Cardiac muscle cell (in vitro differentiated cells and primary cell): ENCODE measurements at places on chromosomes 16 and 17. TPM values are rescaled to one million over a fixed set of nuclear protein-coding genes. Genes with fewer than 3 reads are reported as not detected.

- no peak overlapping the region for H3K27ac ChIP-seq
- peaks cover 71% of the 10 kb centered on the region for H3K36me3 ChIP-seq
- peaks cover 6% of the 10 kb centered on the region for H3K4me1 ChIP-seq
- no peak overlapping the region for H3K4me3 ChIP-seq
Measured at GRCh38 chr17:5413682-5414081, 5.8 kb downstream of the NUP88 start.

The VAMP2 gene
- polyA plus RNA-seq: 102 and 118 TPM in 2 replicates

The RBBP6 gene
- 82.5 and 116 TPM in 2 replicates for polyA plus RNA-seq

DNA sequence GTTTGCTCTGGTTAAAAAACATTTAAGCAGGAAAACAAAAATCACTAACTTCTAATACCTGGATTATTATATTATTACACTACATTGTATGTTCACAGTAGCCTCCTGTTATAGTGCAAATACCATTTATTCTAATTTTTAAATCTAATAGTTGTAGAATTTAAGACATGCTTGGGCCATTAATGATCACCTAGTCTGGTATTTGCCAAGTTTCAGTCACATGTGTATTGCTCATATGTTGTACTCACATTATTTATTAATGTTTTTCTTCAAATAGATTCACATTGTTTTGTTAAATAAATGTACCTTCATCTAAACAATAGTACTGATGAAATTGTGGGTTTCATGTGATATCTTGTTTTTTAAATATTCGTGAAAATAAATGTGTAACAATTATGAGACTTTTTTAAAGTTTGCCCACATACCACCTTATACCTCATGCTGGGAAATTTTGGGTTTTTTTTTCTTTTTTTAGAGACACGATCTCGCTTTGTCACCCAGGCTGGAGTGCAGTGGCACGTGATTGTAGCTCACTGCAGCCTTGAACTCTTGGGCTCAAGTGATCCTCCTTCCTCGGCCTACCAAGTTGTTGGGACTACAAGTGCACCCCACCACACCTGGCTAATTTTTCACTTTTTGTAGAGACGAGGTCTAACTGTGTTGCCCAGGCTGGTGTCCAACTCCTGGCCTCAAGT lies 5.9 kb downstream of the ZNF771 start:
- H3K4me3 ChIP-seq: no peak overlapping the region
- DNase-seq: no peak
- H3K27ac ChIP-seq: no peak overlapping the region

The TMEM220 gene
- 2.6 and 2.8 TPM in 2 replicates for polyA plus RNA-seq

The BTBD17 gene
- 0.09 and 0.62 TPM in 2 replicates for polyA plus RNA-seq

DNA sequence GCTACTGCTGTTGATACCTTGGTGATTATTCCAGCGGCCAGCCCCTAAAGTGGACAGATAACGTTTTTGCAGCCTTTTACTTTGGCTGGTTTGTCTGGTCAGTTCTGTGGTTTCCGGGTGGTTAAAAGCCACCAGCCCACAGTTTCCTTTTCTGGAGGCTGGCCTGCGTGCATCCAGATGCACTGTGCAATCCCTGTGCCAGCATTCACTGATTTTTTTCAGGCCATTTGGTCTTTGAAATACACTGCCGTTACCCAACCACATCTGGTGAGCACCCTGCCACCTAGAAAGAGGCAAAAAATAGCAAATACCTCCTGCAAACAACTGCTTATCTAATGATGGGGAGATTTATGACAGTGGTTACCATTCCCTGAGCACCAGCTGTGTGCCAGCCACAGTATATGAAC lies 797 bp downstream of the NUDT7 start:
- peak overlapping the region; percentile 83 for H3K27ac ChIP-seq
- H3K4me3 ChIP-seq: peak overlapping the region; percentile 41
- no peaks in the 10 kb centered on the region for H3K27me3 ChIP-seq
- H3K36me3 ChIP-seq: no peaks in the 10 kb centered on the region
- DNase-seq: peak; percentile 66

- H3K27me3 ChIP-seq: no peaks in the 10 kb centered on the region
- H3K4me1 ChIP-seq: no peaks in the 10 kb centered on the region
- no peak overlapping the region for H3K27ac ChIP-seq
Measured at GRCh38 chr16:66516509-66516807, 33.5 kb downstream of the TK2 start.

- no peak overlapping the region for H3K4me3 ChIP-seq
- no peaks in the 10 kb centered on the region for H3K36me3 ChIP-seq
- no peaks in the 10 kb centered on the region for H3K4me1 ChIP-seq
- no peak for DNase-seq
- no peak overlapping the region for H3K27ac ChIP-seq
- H3K27me3 ChIP-seq: no peaks in the 10 kb centered on the region
Measured at GRCh38 chr17:66143657-66144282, 48.2 kb downstream of the CEP112 start.

The BCO1 gene
- polyA plus RNA-seq: not detected in 2 replicates

- H3K36me3 ChIP-seq: no peaks in the 10 kb centered on the region
- H3K27me3 ChIP-seq: no peaks in the 10 kb centered on the region
- H3K4me1 ChIP-seq: peaks cover 13% of the 10 kb centered on the region
Measured at GRCh38 chr16:10949424-10949970, 5.1 kb downstream of the CLEC16A start.

GRCh38 chr17:35743626-35744328 lies 9.3 kb downstream of the GAS2L2 start:
- no peaks in the 10 kb centered on the region for H3K36me3 ChIP-seq
- H3K4me1 ChIP-seq: no peaks in the 10 kb centered on the region
- no peaks in the 10 kb centered on the region for H3K27me3 ChIP-seq
- no peak overlapping the region for H3K27ac ChIP-seq

DNA sequence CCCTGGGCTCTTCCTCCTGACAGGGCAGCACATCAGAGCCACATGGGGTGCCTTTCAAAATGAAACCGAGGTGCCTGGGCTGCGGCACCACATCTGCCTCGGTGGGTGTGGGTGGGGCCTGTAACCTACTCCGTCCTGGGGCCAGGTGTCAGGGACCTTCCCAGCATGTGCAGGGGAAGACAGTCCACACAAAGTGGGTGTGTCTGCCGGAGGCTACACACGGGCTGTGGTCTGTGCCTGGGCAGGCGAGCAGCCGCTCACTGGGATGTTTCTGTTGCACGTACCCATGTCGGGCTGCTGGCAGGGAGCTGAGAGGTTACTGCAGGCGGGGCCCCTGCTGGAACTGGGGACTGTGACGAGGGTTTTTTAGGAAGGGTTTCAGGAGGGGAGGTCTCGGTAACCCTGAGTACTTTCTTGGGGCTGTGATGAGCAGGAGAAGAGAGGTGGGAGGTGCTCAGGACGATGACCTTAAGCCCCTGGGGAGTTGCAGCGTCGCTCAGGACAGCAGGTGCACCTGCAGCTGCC lies 351.2 kb downstream of the SEC14L1 start:
- no peak overlapping the region for H3K4me3 ChIP-seq
- DNase-seq: no peak
- H3K27me3 ChIP-seq: no peaks in the 10 kb centered on the region
- peaks cover 6% of the 10 kb centered on the region for H3K4me1 ChIP-seq
- peak overlapping the region; percentile 6 for H3K27ac ChIP-seq
- H3K36me3 ChIP-seq: peaks cover 15% of the 10 kb centered on the region

DNA sequence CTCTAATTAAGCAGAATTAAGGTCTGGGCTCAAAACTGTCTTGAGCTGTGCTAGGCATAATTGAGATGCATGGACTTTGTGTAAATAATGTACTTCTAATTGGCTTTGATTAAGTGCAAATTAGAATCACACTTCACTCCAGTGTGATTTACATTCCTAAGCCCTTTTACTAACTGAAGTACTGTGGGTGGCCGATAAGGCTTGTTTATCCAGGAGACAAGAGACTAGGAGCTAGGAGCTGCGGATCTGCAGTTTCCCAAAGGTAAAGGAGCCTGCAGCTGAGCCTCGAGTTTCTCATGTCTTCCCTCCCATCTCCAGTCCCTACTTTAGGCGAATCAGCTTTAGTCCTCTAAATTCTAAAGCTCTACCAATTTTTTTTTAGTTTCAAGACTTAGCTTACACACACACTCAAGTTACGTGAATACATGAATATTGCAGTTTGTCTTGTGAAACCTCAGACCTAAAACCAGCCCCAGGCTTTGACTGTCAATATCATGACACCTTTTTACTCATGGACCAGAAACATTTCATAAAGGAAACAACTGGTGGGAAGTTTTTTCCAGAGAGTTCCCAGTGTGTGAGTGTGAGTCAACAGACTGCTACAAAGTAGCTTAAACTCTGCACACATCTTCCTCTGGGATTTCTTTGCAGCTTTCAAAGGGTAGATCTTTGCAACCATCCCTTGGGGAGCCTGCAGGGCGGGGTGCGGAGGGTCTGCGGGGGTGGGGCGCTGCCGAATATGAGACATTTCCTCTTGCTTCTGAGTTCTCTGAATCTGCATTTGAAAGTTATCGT lies 113.9 kb upstream of the TBX2 start:
- peak; percentile 67 for DNase-seq
- no peak overlapping the region for H3K27ac ChIP-seq
- peaks cover 45% of the 10 kb centered on the region for H3K4me1 ChIP-seq
- H3K36me3 ChIP-seq: no peaks in the 10 kb centered on the region
- H3K4me3 ChIP-seq: no peak overlapping the region
- no peaks in the 10 kb centered on the region for H3K27me3 ChIP-seq

The CES5A gene
- not detected in 2 replicates for polyA plus RNA-seq

The MTSS2 gene
- polyA plus RNA-seq: 12.4 and 22.7 TPM in 2 replicates

GRCh38 chr17:27518048-27518447 lies 61.8 kb downstream of the KSR1 start:
- H3K27ac ChIP-seq: no peak overlapping the region
- peaks cover 5% of the 10 kb centered on the region for H3K4me1 ChIP-seq
- no peak for DNase-seq
- no peaks in the 10 kb centered on the region for H3K27me3 ChIP-seq
- H3K36me3 ChIP-seq: no peaks in the 10 kb centered on the region

The KCNJ16 gene
- polyA plus RNA-seq: not detected in 2 replicates
